ENCODE measurements at places on chromosomes 16 and 17.

GRCh38 chr16:24525970-24526559 lies 13.3 kb upstream of the RBBP6 start:
- peak; percentile 93 for DNase-seq

DNA sequence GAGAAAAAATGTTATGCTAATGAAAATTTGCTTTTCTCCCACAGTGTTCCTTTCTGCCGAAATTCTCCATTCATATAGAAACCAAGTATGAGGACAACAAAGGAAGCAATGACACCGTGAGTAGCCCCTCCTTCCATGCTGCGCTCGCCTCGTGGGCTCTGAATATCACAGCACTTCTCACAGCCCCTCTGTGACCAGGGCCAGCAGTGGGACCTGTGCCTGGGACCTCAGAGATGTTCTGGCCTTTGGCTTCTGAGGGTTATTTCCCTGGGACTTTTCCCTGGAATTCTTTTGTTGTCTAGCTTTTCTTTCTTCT lies 139.6 kb upstream of the NOL11 start:
- no peak for DNase-seq

DNA sequence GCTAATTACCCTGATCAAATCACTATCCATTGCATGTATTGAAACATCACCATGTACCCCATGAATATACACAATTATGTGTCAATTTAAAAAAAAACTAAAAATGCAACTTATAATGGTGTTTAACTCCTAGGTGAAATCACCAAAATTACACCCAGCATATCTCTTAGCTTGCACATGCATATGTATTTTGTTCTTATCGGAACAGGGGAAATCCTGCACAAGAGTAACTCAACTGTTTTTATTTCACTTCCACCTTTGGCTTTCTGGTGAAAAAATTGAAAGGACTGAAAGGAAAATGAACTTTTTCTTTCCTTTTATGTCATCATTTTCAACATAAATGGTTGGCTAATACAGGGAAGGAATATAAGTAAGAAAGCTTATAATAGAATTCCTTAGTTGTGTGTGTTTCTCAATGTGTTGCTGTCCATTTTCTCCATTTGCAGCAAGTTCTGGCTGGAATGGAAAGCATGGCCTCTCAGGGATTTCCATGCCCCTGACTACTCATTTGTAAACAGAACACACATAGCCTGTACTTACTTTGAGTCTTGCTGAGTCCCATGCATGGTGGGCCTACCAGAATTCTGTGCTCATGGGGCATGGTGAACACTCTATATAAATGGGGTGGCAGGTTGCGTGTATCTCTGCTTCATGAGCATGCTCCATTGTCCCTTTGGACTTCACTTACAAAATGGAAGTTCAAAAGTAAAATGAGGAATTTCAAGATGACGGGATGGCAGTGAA lies 462.0 kb downstream of the HS3ST3B1 start:
- no peak for DNase-seq

DNA sequence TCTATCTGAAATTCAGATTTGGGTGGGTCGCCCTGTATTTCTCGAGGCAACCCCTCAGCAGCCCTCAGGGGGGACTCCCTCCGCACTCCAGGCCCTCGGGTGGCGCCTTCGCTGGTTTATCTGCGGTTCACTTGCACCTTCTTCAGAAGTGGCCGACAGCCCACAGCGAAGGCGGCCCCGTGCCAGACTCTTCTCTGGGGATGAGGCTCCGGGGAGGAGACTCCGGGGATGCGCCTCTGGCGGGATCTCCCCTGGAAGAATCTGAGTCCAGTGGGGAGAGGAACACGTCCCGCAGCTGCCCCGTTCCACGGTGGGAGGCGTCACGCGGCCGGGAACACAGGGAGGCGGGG lies 63.9 kb upstream of the DNAJA2 start:
- DNase-seq = no peak

DNA sequence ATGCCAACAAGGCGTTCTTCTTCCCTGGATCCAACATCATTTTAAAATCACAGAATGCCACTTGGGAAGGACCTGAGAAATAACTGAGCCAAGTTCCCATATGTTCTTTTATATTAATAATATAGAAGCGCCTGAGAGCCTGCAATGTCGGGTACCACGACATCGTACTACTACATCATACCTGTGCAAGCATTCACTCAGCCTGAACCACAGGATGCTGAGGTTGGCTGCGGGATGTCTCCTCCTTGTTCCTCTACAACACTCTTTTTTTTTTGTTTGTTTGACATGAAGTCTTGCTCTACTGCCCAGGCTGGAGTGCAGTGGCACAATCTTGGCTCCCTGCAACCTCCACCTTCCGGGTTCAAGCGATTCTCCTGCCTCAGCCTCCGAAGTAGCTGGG lies 2.1 kb upstream of the ATP2C2 start:
- DNase-seq = no peak

DNA sequence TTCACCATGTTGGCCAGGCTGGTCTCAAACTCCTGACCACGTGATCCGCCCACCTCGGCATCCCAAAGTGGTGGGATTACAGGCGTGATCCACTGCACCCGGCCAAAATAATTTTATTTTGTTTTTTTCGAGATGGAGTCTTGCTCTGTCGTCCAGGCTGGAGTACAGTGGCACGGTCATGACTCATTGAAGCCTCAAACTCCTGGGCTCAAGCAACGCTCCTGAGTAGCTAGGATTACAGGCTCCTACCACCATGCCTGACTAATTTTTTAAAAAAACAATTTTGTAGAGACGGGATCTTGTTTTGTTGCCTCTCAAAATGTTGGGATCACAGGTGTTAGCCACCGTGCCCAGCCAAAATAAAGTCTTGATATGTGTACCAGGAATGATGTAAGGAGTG lies 2.4 kb upstream of the TTLL6 start:
- peak; percentile 27 for DNase-seq

GRCh38 chr17:74360899-74361229 lies 804 bp downstream of the BTBD17 start:
- no peak for DNase-seq

DNA sequence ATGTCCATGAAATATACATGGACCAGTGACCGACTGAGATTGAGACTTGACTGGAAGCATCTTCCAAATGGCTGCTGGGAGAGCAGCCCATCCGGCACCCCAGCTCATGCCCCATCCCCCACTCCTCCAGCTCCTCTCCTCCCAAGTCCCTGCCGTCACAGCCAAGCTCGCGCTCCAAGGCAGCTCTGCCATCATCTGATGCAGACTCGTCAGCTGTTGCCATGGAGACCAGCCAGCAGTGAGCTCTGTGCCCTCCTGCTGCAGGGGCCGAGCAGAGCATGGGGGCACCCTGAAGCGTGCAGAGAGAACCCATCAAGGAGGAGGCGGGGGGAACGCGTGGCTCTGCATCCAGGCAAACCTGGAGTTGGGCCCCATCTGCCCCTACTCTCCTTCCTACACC lies 74.5 kb upstream of the TNRC6C start:
- DNase-seq = peak; percentile 5

DNA sequence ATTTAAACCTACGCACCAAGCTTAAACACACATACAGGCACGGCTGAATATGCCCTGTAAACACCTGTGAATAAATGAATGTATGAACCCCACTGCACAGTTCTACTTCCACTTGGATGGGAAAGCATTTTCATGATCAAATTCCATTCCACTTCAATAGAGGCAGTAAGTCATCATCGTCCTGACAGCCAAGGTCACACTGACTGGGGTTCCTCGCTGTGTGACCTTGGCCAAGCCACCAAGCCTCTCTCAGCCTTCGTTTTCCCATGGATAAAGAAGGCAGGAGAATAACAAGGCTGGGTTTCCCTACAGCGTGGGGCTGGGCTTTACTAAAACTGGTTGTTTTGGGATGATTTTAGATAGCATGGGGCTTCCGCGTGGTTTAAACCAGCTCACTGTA lies 82.8 kb downstream of the TBC1D16 start:
- no peak for DNase-seq

DNA sequence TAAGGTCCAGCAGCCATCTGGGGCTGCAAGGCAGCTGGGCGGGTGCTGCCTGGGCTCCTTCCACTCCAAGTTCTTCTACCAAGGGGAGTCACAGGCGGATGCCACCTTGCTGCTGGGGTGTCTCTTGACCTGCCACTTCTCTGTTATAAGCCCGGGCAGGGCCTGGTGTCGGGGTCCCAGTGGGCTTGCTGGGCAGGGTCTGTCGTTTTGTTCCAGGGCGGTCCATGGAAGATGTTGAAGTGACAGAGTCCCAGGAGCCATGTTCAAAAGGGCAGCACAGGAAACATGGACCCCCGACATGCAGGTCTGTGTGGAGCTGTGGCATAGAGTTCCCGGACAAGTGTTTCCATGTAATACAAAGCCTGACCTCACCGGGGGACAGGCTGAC lies 91.1 kb downstream of the TNFRSF13B start:
- no peak for DNase-seq

DNA sequence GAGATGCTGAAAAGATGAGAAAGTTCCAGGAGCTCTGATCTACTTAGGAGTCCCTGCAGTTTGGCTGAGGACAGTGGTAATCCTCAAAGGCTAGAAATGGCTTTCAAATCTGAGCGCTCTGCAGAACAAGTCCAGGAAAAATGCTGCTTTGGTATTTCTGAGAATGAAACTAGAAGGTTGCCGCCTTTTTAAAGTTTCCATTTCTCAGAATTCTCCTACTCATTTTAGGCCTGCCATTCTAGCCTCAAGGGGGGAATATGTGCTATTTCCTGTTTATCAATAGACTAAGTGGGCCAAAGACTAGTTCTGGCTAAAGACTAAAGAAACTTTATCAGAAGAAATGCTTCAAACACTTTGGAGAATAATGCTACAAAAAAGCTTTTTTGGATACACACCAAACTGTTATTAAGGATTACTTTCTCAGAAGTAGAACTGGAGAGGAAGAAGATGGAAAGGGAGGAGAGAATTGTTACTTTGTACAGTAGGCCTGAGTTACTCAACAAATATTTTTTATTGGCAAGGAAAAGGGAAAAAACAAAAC lies at the start of gene SLFN12L:
Gene SLFN12L, minus strand, starts transcription at position 78 of the 541 bp plus-strand sequence. CDS start 15,314 bp downstream, outside the sequence.
- DNase-seq = peak; percentile 28

- no peak for DNase-seq
Measured at GRCh38 chr16:23512168-23512695, 1.9 kb upstream of the GGA2 start.

GRCh38 chr17:40178660-40179059 lies 1.4 kb downstream of the RAPGEFL1 start:
- no peak for DNase-seq

DNA sequence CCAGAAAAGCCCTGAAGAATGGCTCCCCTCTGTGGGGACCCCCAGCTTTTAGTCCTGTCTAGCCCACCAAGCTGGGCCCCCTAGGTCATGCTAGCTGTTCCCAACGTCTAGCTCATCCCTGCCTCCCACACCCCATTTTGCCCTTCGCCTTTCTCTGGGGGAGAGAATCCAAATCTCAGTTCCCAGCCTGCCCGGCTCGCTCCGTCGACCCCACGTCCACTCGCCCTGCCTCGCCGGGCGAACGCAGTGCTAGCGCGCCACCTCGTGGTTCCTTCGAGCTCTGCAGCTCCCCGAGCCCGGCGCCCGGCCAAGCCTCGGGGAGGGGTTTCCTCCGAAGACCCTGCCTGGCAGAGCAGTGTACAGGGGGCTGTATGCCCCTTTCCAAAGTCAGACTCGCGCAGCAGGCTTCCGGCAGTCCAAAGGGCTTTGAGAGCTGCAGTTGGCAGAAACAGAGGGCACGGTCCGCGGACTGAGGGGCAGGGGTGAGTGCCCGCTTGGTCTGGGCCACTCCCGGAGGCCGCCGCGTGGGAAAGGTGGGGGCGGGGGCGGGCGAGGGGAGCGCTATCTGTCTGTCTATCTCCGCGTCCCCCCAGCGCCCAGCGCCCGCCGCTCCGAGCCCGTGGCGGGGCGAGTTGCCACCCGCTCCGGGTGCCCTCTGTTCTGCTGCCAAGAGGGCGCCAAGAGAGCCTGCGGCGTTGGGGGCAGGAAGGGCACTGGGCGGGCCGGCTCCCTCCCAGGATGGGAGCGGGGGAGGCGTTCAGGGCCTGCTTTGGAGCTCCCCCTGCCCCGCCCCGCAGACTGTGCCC lies 1.7 kb upstream of the DLX3 start:
- DNase-seq = peak; percentile 24

- DNase-seq = no peak
Measured at GRCh38 chr16:1884889-1885288, 12.9 kb upstream of the MEIOB start.

GRCh38 chr17:3995067-3995466 lies 30.8 kb upstream of the ATP2A3 start:
- DNase-seq = no peak

GRCh38 chr16:85310868-85311585 lies 198.8 kb upstream of the CIBAR2 start:
- DNase-seq = no peak

- DNase-seq = no peak
Measured at GRCh38 chr17:6461792-6462524, 17.7 kb downstream of the PIMREG start.

- no peak for DNase-seq
Measured at GRCh38 chr17:31588034-31588433, 196.6 kb downstream of the RAB11FIP4 start.

GRCh38 chr16:1497014-1497598 lies 3.9 kb downstream of the TELO2 start:
- no peak for DNase-seq

DNA sequence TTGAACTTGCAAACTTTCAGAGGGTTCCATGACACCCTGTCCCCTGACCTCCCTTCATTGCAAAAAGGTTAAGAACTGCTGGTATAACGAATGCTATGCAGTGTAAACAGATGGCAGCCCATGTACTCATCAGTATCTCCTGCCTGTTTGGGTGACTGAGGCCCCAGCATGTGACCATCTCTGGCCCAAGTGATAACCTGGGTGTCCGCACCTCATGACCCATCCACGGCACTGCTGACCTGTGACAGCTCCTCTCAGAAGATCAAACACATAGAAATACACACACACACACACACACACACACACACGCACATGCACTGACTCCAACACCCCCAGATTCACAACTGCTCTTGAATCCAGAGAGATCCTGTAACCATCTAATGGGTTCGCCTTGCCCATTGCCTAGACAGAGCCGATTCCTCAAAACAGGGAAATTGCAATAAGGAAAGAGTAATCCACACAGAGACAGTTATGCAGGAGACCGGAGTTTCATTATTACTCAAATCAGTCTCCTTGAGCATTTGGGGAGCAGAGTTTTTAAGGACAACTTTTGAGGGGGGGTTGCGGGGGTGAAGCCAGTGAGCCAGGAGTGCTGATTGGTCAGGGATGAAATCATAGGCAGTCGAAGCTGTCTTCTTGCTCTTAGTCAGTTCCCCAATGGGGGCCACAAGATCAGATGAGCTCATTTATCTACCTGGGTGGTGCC lies 11.3 kb upstream of the PHOSPHO1 start:
- DNase-seq = no peak

Data from fibroblast of the aortic adventitia (primary cell).